ENCODE measurements at places on chromosomes 4 and X.

DNA sequence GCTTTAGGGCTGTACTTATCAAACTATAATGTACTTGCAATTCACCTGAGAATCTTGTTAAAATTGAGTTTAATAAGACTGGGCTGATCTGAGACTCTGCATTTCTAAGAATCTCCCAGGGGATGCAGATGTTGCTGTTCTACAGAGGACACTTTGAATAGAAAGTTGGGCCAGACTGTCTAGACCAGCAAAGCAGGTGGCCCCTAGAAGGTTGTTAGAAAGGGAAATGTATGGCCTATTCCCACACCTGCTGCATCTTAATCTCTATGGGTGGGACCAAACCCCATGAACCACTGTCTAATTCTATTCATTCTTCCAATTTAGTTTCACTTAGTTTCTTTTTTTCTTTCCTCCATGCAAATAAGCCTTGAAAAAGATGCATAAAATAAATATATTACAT lies 413.2 kb upstream of the TECRL start:
- no peak for DNase-seq

DNA sequence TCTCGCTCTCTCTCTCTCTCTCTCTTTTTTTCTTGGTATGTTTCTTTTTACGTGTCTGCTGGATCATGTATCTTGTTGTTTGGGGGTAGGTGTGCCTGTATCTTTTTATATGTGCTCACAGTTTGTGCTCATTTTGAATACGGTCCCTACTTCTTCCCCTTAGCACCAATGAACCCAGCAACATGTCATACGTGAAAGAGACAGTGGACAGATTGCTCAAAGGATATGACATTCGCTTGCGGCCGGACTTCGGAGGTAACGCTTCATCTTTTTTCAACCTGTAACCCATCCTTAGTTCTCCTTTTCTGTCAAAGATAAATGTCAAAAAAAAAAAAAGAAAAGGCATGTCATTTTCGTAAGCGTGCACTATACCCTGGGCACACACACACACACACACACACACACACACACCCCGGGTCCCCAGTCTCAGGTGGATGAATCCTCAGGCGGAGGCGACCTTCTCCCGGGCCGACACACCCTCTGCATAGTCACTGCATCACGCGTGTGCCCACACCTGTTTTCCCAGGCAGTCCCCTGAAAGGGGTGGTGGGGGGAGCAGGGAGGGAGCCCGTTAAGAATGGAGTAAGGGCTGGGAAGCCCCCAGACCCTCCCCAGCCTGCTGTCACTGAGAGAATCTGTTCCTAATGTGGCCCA lies 511 bp downstream of the GABRB1 start:
- DNase-seq = peak; percentile 37

DNA sequence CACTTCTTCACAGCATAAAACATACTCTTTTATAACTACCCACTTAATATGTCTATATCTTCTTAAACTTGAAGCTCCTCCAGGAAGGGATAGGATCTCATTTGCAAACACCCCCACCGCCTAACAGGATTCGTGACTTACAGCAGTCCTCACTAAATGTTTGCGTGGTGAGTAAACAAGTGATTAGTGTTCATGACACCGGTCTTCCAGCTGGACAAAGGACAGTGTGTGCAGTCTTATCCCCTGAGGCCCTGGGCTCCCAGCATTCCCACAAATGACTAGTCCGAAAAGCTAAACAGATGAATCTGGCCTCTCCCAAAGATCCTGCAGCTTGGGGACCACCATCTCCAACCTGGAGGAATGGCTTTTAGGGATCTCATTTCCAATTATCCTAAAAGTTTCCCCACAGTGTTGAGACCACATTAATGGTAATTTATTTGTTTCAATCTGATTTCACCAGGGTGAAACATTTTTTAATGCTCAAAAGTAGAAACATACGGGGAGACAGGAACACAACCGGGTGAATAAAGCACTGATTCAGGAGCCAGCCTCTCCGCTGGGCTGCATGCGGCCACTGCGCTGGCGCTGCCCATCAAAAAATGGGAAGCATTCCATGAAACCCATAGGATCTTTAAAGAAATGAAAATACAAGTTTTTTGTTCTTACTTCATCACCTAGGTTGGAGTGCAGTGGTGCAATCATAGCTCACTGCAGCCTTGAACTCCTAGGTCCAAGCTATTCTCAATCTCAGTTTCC lies 69.2 kb downstream of the HADH start:
- DNase-seq = no peak

GRCh38 chr4:72966652-72967051 lies 102.9 kb downstream of the COX18 start:
- no peak for DNase-seq

- DNase-seq = no peak
Observed at GRCh38 chrX:41881166-41881565, 42.2 kb downstream of the CASK start.
